ENCODE measurements at places on chromosomes 4 and X.
A peak's percentile ranks its signal among the peaks of the same experiment; 100 is the strongest.

DNA sequence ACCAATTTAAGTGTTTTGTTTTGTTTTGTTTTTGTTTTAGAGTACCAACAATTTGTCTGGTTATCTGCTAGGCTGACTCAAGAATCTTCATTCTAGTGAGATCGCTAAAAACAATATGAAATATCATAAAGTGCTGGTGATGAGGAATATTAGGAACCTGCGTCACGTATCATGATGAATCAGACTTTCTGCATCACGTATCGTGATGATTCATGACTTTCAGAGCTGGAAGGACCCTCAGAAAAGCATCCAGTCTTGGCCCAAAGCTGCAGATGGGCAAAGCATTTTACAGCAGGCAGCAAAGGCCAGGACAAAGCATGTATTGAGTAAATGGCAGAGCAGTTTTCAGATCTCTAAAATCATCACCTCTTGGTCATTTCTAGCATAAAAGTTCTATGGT, 278.0 kb upstream of the BOD1L1 start:
- no peak for DNase-seq

DNA sequence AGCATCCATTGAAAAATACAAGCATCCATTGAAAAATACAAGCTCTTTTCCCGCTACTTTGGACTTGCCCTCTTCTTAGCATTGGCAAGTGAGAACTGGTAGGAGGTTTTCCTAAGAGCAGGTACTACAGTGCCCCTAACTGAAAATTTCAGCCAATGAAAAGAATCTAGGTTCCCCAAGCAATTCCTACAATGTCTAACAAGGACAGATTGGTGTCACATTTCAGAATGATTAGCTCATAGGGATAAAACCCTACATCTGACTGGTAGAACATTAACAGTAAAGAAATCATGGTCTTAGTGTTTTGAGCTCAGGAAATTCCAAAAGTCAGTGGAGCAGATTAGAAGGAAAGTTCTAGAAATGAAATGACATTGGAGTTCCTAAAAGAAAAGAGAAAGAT, 68.6 kb upstream of the QRFPR start:
- no peak for DNase-seq

GRCh38 chrX:154021131-154021611, 1.5 kb upstream of the IRAK1 start:
- DNase-seq: no peak

DNA sequence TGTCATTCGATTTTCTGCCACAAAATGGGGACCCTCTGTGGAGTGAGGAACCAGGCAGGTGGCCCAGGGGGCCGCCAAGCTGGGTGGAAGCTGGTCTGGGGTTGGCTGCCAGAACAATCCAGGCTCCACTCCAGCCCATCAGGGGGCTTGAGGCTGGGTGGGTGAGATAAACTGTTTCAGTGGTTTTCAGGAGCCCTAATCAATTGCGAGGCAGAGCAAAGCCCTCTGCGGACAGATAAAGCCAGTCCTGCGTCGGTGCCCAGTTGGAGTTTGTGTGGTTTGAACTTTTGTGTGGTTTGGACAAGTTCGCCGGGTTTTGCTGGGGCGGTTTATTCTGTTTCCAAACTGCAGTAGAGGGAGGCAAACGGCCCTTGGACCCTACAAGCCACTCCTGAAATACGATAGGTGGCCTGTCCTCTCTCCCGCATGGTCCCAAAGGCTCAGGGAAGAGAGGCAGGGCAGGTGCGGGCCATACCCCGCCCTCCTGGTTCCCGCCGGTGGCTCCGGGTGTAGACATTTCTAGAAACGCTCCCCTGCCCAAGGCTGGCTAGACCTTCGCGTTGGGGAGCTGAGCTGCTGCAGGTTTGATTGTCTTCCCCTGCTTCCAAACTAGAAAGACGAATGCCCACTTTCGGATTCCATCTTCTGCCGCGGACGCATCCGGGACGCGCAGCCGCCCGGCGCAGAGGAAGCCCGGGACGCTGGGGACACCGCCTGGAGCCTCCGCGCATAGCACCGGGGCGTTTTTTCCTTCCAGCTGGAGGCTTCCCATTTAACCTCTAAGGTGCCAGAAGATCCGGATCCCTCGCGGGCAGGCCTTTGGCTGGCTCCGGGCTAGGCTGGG, 169.0 kb upstream of the BCOR start:
- DNase-seq: peak; percentile 36

- no peak for DNase-seq
Measured at GRCh38 chr4:7811536-7812191, 128.0 kb downstream of the AFAP1 start.

GRCh38 chr4:1711055-1711570, 1.0 kb downstream of the SLBP start:
- DNase-seq: no peak

DNA sequence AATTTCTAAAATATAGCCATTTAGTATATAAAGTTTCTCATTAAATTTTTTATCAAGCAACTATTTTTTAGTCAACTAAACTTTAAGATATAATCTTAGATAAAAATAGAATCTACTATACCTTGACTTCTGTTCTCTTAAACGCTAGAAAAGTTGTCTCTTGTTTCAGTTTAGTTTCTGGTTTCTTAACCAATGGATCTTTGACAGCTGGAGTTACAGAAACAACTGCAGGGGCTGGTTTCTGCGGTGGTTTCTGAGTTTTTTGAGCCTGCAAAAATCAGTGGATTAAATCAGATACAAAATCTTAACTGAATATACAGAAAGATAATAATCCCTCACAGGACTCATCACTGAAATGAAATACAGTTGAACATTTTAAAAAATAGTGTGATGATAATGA, 21.9 kb downstream of the INTS12 start:
- DNase-seq: no peak

- no peak for DNase-seq
Measured at GRCh38 chr4:121881158-121881557, 10.9 kb upstream of the BBS7 start.

Measured in T-helper 9 cell (primary cell).